ENCODE measurements at places on chromosomes 1 and 21.

DNA sequence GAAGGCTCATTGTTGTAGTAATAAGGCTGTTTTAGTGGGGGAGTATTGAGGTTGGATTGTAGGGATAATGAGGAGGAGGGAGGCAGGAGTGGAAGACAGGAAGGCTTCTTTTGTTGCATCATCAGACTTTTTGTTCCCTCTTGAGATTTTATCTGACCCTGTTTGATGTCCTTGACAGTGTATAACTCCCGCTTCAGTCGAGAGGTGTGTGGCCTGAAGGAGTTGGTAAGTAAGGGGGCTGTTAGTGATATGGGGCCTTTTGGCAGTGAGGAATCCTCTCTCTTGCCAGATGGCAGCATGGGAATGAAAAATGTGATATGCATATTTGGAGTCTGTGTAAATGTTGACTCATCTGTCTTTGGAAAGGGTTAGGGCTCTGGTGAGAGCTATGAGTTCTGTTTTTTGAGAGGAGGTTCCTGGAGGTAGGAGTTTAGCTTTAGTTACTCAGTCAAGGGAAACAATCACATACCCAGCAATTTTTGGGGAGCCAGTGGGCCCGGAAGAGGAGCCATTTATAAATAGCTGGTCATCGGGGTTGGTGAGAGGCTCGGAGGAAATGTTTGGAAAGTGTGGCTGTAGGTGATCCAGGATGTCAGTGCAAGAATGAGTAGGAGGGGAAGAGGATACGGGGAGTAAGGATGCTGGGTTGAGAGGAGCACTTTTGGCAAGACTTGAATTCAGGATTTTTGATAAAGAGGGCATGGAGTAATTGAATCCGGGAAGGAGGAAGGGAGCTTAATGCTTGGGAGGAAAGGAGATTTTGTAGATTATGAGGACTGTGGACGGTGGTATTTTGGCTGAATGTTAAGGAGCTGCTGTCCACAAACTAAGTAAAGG is 136.7 kb upstream of the ETV3 start:
- DNase-seq, result no peak

- no peak for DNase-seq
Observed at GRCh38 chr1:204041803-204042505, 31.0 kb upstream of the SOX13 start.

GRCh38 chr1:205044741-205045140 is 1.7 kb downstream of the CNTN2 start:
- no peak for DNase-seq

DNA sequence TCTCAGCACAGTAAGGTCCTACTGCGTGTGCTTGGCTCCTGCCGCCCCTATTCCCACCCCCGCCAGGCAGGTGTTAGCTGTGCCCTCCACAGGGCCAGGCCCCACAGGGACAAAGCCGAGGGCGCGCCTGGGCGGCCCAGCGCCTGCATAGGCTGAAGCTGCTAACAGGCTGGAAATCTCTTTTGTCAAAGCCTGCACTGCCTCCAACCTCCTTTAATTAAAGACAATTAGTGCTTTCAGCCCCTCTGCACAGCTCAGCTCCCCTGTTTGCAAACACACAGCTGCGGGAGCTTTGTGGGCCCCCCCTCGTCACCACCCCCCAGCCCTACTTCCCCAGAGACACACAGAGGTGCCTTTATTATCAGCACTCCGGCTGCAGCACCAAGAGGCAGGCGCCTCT is 95.9 kb downstream of the EPHB2 start:
- DNase-seq, result no peak

DNA sequence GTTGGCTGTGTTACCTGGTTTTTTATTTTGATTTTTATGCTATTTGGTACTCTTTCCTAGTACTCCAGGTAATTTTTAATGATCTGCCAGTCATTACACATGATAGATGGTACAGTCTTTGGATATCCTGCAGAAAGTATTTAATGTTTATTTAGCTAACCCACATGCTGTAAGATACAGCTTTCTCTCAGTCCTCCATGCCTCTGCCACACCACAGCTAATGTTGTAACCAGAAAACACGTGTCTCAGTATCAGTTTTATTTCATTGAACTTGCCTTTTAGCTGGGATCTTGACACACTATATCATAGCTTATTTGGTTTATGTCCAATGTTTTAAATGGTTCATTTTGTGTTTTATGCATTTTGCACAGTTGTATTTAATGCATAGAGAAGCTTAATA is 1648.4 kb downstream of the KCNT2 start:
- no peak for DNase-seq

All from CD8-positive, alpha-beta T cell (primary cell).